ENCODE measurements at places on chromosomes 12 and 14. TPM values are rescaled to one million over a fixed set of nuclear protein-coding genes. Genes with fewer than 3 reads are reported as not detected.

DNA sequence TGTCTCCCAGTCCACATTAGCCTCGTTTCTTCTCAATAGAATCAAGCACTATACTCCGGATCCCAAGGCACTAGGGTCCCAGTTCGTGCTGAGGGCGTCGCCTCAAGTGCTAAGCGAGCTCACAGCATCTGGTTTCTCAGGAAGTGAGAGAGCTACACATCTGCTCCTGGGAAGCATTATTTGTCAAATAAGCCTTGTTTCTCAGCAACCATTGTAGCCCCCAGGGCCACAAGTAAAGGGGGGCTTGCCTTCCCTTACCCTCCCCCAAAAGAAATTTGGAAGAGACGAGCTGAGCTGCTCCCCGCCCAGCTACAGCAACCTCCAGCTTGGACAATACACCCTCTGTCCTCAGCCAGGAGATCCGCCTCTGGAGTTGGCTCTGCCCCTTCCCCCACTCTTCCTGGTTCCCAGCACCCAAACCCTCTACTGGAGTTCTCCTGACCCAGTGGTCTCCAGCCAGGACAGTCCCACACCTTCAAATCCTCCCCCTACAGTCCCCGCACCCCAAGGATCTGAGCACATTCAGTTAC is 5.7 kb upstream of the TNS2 start:
- no peak for DNase-seq

- peak; percentile 77 for DNase-seq
Observed at GRCh38 chr12:42921741-42922504, 332.4 kb upstream of the PRICKLE1 start.

Gene PLXNC1
- polyA plus RNA-seq: 0.77 TPM

Gene MYO1H
- polyA plus RNA-seq: not detected

- no peak for DNase-seq
Observed at GRCh38 chr12:65832217-65832616, 7.9 kb downstream of the HMGA2 start.

- DNase-seq: no peak
Observed at GRCh38 chr12:9211687-9212086, 3.5 kb upstream of the PZP start.

Gene HOXC6
- 1.1 TPM for polyA plus RNA-seq

DNA sequence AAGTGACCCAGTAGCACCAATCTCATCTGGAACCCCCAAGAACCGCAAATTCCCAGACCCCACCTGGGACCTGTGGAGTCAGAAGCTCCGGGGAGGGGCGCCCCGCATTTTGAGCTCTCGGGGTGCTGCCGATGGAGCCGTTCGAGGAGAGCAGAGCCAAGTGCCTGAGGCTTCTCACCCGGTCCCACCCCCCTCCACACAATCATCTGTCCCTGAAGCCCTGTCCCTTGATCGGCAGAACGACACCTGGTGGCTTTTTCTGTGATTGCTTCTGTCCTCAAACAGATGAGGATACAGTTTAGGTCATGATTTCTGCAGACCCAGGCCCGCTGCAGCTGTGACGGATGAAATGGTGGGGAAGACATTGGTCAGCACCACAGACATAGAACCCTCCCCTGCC is 74.7 kb downstream of the NOC4L start:
- no peak for DNase-seq

GRCh38 chr12:31728289-31728916 is 418 bp downstream of the AMN1 start:
- DNase-seq: no peak

- peak; percentile 71 for DNase-seq
Observed at GRCh38 chr12:50218386-50218785, 51.2 kb upstream of the CERS5 start.

DNA sequence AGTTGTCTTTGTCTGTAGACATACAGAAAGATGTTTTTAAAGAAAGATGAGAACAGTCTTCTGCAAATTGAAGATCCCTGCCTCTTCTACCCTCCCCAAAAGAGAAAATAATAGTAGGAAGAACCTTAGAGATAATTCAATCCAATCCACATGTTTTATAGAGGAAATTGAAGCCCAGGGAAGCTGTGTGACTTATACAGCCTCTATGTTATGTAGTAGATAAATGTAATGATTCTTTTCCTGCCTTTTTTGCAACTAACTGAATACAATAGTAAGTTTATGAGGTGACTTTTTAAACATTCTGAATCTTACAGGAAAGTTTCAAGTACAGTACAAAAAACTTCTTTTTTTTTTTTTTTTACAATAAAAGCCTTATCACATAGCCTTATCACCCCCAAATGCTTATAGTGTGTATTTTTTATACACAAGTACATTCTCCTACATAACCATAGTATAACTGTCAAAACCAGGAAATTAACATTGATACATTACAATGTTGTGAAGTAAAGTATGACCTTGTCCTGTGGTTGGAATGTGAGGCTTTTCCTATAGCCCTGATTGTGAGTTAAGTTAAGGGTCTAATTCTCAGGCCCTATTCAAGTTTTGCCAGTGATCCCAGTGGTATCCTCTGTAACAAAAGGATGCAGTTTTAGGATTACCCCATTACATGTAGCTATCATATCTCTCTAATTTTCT is 94.4 kb downstream of the FIGNL2 start:
- no peak for DNase-seq

DNA sequence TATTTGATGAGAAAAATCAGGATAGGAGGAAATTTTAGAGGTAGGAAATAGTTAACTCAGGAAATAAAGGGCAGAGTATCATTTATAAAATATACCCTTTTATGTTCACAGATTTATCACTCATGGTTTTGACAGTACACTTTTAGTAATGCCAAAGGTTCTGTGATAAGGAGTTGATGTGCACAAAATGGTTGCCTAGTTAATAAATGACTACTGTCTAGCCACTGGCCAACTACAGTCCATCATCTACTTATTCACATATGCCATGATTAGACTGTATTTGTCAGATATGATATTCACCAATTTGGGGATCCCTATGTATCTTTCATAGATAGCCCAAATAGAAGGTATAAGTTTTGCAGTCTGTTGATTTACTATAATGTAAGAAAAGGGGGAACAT is 19.2 kb upstream of the GXYLT1 start:
- DNase-seq: no peak

DNA sequence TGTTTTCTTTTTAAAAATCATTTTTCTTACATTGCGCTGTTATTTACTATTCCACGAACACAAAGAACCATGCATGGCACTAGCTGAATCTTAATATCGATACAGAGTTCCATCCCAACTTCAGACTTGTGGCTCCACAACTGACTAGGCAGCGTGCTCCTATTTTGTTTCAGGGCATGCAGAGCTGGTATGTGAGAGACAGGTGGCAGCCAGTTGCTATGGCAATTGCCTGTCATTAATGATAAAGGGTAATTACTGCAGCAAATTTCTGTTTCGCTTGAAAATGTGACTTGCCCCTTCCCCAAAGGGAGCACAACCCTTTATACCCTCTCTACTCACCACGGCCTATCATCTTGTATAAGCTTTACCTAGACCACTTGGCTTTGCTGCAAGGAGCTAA is 113.1 kb upstream of the G2E3 start:
- no peak for DNase-seq

GRCh38 chr12:116616536-116617248 is 57.5 kb downstream of the MAP1LC3B2 start:
- no peak for DNase-seq

DNA sequence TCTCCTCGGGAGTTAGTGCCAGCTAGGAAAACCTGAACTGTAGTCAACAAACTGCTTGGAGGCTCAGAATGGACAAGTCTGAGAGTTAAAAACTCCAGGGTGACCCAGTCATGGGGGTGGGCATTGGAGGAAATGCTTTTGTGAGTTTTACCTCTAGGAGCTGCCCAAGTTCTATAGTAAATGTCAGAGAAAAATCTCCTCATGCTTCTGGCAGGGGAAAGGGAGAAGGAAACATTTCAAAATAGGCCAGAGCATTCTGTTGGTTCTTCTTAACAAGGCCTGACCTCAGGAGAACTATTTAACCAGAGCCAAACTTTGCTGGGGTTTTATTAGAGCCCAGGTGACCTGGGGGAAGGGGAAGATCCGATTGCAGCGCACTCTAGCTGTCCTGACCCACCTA is 12.3 kb downstream of the NINJ2 start:
- no peak for DNase-seq

- DNase-seq: no peak
Observed at GRCh38 chr12:42447371-42447786, 121.4 kb downstream of the PPHLN1 start.

Gene TSHR
- polyA plus RNA-seq: not detected

- peak; percentile 72 for DNase-seq
Observed at GRCh38 chr14:73713803-73714655, at the start of gene PNMA1. Gene PNMA1 (minus strand): TSS chr14:73714384. CDS start chr14:73713639, 745 bp downstream.

DNA sequence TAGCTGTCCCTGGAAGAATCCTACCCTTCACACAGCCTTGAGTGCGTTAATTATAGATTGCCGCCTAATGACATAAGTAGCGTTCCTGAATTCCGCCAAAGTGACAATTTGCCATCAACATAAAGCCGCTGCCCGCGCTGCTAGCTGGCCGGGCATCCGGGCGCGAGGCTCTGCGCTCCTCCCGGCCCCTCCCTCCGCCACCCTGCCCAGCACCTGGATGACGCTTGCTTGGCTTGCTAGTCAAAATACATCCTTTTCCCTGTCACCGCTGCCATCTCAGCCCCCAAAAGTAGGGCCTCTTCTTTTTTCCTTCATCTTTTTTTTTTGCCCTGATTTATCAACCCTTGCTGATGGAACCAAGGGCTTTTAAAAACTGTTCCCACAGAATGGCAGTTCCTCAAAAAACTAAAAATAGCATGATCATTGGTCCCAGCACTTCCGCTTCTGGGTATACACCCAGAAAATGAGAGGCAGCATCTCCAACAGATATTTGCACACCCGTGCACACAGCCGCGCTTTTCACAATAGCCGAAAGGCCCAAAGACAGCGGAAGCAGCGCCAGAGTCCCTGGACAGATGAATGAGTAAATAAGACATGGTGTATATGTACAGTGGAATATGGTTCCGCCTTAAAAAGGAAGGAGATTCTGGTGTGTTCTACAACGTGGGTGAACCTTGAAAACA is 235.2 kb downstream of the BCL11B start:
- no peak for DNase-seq

DNA sequence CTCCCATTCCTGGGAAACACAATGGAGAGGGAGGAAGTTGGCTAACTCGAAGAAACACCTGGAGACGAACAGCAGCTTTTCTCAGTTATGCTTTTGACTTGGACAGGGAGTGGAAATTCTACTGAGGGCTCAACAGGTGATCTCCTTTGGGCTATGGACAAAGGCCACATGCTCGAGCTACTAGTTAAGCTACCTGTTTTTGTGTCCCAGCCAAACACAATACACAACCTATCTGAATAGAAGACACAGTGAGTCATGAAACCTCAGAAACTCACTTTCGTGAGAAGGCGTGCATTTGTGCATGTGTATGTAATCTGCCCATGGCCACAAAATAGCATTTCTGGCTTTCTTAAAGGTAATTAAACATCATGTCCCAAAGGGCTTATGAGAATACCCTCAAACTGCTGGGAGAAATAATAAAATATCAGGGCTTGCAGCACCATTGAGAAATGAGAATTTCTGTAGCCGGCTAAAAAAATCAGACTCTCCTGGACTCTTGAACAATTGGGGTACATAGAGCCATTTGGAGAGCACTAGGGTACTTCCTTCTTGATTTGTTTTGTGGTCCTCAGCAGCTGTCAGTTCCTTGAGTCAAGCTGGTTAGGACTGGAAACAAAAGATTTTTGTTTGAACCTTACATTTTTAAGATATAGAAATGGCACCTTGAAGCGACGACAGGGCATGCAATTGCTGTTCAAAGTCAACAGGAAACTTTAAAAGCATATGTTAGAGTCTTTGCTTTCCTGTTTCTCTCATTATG is 85.5 kb upstream of the PTHLH start:
- DNase-seq: peak; percentile 25

Gene ADAM21
- polyA plus RNA-seq: 0.11 TPM

- DNase-seq: no peak
Observed at GRCh38 chr14:51356381-51356780, 116.3 kb downstream of the TMX1 start.

Gene LHX5
- polyA plus RNA-seq: not detected

Gene ASCL1
- not detected for polyA plus RNA-seq

DNA sequence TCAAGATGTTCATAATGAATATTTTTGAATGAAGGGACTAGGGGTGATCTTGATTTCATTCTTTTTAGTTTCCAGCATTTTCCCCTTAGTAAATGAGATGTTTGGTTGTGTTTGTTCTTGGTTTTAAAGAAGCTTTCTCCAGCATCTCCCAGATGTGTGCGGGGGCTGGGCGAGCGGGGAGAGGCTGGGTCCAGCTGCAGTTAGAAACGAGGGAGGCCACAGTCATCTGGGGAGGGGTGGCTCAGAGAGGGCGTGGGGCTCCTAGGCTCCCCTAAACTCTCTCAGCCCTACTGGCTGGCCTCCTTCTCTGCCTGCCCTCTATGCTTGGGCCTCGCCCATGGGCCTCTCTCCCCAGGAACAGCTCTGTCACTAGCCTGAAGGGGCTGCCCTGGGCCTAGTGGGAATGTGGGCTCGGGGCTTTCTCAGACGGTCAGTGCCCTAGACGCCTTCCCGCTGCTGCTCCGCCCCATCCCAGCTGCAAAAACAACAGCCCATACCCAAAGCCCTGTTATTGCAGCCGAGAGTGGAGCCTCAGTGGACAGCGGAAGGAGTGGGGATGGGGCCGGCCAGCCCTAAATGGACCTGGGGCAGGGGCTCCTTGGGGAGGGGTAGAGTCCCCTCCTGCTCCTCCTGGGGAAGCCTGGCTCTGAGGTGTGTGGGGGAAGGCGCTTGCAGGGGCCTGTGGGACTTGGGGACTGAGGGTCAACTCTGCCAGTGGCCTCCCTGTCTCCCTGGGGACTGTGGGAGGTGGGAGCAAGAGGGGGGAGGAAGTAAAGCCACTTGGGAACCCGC is 18.3 kb upstream of the EIF2B2 start:
- DNase-seq: no peak

DNA sequence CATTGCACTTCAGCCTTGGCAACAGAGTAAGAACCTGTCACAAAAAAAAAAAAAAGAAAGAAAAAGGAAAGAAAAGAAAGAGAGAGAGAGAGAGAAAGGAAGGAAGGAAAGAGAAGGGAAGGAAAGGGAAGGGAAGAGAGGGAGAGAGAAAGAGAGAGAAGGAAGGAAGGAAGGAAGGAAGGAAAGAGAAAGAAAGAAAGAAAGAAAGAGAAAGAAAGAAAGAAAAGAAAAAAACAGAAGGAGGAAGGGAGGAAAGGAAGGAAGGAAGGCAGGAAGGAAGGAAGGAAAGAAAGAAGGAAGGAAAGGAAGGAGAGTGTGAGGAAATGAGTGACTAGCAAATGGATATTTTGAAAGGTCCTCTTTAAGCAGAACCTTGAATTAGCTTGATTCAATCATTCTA is 13.3 kb upstream of the CMAS start:
- no peak for DNase-seq

- peak; percentile 8 for DNase-seq
Observed at GRCh38 chr12:82942991-82943401, 256.3 kb downstream of the TMTC2 start.

GRCh38 chr14:67438969-67439368 is 27.0 kb upstream of the PLEK2 start:
- DNase-seq: no peak

Gene KRT82
- not detected for polyA plus RNA-seq

GRCh38 chr14:54188064-54188666 is 208.6 kb upstream of the CDKN3 start:
- no peak for DNase-seq

Gene SYT1
- 2.5 TPM for polyA plus RNA-seq

GRCh38 chr12:19652386-19652785 is 213.1 kb downstream of the AEBP2 start:
- DNase-seq: peak; percentile 46

Gene CCDC184
- 0.22 TPM for polyA plus RNA-seq
